ENCODE measurements at places on chromosomes 1 and 21.

DNA sequence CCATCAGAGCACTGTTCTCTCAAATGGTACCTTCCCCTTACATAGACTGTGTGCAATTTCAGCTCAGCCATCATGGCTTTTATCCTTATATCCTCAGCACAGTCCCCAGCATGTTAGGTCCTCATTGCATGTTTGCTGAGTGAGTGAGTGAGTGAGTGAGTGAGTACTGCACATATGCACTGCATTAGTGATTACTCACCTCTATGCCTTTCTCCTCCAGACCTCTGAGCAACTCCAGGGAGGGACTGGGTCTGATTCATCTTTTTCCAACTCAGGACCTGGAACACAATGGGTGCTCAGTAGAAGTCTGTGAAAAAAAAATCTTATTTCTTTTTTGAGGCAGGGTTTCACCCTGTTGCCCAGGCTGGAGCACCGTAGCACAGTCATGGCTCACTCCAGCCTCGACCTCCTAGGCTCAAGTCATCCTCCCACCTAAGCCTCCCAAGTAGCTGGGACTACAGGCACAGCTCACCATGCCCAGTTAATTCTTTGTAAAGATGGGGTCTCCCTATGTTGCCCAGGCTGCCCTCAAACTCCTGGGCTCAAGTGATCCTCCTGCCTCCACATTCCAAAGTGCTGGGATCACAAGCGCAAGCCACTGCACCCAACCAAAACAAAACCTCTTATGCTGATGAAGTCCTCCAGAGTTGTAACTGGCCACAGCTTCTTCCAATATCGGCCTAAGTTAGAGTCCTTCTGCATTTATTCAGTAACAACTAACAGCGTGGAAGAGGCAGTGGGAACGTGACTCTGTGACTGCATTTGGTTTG, 23.7 kb downstream of the RNU5D-1 start:
- no peak for DNase-seq

DNA sequence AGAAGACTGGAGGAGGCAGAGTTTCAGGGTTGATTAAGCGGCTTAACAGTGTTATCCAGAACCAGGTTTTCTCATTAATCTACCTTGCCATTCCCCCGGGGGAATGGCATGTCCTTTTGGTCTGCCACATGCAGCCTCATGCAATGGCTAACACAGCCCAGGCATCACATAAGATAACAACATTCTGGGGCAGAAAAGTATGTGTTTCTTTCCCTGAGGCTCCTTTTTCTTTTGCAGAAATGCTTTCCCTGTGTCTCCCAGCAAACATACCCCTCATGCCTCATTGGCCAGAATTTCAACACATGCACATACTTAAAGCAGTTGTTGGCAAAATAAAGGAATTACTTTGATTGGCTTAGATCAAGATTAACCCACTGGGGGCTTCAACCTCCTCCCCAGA, 98.6 kb downstream of the OMA1 start:
- no peak for DNase-seq

GRCh38 chr1:154179946-154180687, 11.8 kb downstream of the TPM3 start:
- no peak for DNase-seq

DNA sequence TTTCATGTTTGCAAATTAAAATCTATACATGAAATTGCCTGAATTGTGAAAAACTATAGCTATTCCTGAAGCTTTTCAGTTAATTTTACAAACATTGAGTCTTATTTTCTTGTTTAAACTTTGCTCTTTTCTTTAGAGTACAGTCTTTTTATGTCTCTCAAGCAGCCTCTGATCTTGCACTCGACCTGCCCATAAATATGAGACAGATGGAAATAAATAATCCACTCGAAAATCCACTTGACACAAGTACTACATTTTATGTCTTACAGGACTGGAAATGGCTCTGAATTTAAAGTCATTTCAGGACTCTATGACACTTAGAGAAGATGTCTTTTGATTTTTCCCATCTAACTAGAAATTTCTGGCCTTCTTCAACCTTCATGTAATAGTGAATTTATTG, 283.8 kb downstream of the USP25 start:
- no peak for DNase-seq

- DNase-seq = no peak
Measured at GRCh38 chr1:109850827-109851226, 59.8 kb upstream of the CSF1 start.

- no peak for DNase-seq
Measured at GRCh38 chr1:109649491-109649914, 6.4 kb upstream of the GSTM4 start.
